ENCODE measurements at places on chromosomes 12 and 14.

- no peak for DNase-seq
These were observed 17.8 kb downstream of the E2F7 start for GRCh38 chr12:77047341-77048109.

DNA sequence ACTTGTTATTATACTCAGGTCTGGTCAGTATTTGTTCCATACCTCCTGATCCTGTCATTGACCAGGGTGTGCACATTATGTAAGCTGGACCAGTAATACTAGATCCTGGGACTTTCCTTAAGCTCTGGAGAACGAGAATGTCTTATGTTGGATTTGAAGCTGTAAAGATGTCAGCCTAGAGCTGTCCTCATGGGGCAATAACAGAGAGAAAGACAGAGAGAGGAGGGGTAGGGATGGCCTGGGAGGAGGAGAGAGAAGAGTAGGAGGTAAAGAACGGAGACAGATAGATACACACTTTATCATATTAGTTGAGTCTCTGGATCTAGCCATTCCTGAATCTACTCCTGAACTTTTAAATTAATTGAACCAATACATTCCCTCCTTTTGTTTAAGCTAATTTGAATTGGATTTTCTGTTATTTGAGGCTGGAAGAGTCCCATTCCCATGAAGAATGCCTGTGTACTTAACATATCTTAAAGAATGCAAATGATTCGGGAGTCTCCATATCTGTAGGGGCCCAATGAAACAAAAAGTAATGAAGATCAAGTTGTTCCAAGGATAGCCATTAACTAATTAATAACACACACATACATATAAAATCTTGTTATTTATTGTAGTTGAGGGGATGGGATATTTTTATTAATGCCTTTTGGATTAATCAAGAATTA, 55.9 kb downstream of the PLEKHA5 start:
- DNase-seq, result no peak

- no peak for DNase-seq
These were observed 42.6 kb downstream of the A2M start for GRCh38 chr12:9073076-9073475.

- peak; percentile 34 for DNase-seq
These were observed 17.7 kb downstream of the ASB2 start for GRCh38 chr14:93958567-93959238.

DNA sequence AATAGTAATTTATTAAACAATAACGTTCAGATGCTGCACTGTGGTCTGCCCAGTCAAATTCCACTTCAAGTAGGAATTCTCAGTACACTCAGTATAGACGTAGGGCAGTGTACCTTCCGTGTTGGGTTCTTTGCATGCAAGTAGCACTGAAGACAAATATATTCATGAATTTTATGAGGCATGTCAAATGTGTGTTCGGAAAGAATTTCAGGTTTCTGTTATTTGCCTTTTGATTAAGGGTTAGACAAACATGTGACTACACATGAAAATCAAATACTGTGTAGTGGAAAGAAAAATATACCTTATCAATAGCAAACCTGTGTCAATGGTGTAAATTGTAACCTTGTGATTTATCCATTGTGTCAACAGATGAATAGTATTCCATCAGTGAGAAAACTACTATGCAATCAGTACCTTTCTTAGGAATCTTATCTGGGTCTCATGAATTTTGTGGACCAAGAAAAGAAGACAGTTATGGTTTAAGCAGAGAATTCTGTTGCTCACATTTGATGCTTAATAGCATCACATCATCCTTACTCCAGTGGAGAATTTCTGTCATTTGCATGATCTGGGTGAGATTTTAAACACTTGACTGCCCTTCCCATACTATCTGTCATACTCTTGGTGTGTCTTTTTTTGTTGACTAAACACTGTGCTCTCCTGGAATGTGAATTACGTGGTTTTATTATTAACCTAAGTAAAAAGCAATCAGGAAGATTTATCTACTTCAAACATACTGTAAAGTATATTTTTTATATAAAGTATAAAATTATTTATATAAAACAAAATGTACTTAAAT, 13.3 kb downstream of the TMEM260 start:
- no peak for DNase-seq

- no peak for DNase-seq
These were observed 29.0 kb upstream of the AKAP6 start for GRCh38 chr14:32300136-32300535.

DNA sequence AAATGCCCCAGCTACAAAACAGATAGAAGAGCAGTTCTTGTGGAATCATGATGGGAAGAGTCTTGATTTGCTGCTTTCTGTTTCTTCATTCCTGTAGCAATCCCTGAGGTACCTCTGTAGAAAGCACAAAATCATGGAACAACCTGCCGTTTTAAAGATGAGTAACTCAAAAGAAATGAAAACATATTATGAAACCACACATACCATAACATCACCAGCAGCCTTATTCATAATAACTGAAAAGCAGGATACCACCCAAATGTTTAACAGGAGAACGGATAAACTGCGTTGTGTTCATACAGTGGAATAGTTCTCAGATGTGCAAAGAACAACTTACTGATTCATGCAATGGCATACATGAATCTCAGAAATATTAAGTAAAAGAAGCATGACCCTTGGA, 188.1 kb downstream of the RGS6 start:
- DNase-seq, result no peak

GRCh38 chr12:117109943-117110635, 10.9 kb upstream of the TESC start:
- DNase-seq, result no peak

DNA sequence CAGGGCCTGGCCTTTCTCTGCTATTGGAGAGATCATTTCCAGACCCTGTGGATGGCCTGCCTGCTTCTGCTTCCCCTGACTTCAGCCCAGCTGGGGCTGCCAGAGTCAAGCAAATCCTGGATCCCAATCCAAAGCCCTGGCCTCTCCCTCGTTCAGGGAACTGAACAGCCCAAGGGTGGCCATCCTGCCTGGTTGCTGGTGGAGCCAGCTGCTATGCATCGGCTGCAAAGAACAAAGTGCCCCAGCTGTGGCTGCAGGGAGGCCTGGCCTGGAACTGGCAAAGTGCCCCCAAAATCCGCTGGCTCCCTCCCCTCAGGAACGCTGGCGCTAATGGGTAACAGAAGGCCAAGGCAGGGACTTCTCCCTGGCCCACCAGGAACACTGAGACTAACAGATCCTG, 56.4 kb downstream of the LRRC74A start:
- DNase-seq, result no peak

DNA sequence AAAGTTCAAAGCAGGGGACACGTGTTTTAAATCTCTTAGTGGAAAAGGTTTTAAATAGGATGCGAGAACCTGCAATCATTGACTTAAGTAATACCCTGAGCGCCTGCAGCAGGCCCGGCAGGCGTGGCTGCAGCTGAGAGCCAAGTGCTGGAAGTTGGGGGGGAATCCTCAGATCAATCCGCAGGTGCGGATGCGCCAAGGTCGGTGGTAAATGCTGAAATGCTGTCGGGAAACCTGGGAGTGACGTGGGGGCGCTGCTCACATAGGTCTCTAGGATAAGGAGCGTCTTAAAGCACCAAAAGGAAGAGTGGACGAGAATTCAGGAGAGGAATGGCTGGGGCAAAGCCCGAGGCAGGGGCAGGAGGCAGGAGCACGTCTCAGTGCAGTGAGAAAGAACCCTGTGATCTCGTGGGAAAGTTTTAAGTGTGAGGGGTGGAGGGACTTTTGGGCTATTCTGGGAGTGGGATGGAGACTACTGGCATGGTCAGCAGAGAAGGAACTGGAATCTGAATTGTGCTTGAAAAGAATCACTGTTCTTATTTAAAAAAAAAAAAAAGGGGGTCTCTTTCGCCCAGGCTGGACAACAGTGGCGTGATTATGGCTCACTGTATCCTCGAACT, 883 bp upstream of the CDCA4 start:
- peak; percentile 48 for DNase-seq

DNA sequence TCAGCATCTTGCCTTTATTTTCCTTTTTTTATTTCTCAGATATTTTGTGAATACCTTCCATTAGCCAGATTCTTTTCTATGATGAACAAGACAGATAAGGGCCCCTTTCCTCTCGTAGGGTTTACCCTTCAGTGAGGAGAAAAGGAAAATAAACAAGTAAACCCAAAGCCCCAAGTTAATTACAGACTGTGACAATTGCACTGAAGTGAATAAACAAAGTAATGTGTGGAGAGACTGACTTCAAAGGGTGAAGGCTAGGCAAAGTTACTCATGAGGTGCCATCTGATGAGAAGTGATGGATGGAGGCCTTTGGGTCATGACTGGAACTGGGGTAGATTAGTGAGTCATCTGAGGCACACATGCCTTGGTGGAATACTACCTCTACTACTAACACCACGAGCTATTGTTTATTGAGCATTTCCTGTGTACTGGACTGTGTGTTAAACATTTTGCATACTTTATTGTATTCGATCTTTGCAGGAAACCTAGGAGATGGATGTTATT, 143.4 kb upstream of the PRICKLE1 start:
- no peak for DNase-seq

GRCh38 chr12:33828326-33828725, 194.0 kb upstream of the ALG10 start:
- no peak for DNase-seq

GRCh38 chr12:52014567-52015530, 8.1 kb downstream of the TAMALIN start:
- DNase-seq, result no peak

DNA sequence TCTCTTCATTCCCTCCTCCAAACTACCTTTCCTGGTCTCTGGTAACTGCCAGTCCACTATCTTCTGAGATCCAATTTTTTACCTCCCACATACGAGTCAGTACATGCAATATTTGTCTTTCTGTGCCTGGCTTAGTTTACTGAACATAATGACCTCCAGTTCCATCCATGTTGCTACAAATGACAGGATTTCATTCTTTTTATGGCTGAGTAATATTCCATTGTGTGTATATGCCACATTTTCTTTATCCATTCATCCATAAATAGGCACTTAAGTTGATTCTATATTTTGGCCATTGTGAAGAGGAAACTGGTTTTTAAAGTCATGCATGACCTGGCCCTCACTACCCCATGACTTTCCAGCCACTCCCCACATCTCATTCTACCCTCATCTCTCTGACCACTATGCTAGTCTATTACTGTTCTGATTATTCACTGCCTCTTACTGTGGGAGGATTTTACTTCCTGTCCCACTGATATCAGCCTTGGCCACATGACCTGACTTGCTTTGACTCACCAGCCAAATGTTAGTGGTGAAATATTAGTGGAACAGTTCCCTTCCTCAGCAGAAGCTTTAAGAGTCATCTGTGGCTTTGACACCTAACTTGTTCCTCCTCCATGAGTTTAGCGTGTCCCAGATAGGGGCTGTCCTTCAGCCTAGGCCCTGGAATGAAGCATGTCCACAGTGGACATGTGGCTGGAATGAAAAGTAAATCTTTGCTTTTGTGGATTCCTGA, 52.2 kb downstream of the GOLGA5 start:
- DNase-seq, result peak; percentile 91

DNA sequence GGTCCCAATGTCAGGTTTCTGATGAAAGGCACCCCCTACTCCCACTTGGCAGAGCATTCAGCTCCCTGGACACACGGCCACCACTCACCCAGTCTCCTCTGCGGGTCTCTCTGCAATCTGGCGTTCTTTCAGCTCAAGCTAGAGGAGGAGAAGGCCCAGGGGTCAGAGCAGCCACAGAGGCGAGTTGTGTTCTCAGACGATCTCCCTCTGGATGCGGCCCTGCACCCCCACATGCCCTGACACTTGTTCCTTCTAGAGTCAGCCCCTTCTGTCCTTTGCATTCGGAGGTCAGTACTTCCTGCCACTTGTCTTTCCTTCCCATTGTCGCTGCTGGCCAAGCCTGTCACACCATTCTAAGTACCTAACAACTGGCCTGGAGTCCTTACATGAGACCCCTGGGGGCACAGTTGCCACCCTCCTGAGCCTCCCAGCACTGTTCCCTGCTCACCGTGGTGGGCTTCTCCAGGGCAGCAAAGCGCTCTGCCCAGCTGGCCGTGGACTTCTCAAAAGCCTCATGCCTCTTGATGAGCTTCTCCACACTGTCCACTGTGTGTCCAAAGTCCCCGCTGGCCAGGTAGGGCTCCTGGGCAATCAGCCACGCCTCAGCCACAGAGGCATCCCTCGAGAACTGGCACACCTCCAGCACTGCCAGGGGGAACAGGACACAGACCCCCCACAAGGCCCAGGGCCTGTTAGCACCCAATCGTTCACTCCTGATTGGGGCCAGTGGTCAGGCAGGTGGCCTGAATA, 63.2 kb downstream of the PLEKHG3 start:
- DNase-seq, result no peak

- no peak for DNase-seq
These were observed 88.9 kb upstream of the SOX5 start for GRCh38 chr12:24038211-24038997.

- DNase-seq, result no peak
These were observed 1.6 kb downstream of the GDF11 start for GRCh38 chr12:55744340-55745030.

DNA sequence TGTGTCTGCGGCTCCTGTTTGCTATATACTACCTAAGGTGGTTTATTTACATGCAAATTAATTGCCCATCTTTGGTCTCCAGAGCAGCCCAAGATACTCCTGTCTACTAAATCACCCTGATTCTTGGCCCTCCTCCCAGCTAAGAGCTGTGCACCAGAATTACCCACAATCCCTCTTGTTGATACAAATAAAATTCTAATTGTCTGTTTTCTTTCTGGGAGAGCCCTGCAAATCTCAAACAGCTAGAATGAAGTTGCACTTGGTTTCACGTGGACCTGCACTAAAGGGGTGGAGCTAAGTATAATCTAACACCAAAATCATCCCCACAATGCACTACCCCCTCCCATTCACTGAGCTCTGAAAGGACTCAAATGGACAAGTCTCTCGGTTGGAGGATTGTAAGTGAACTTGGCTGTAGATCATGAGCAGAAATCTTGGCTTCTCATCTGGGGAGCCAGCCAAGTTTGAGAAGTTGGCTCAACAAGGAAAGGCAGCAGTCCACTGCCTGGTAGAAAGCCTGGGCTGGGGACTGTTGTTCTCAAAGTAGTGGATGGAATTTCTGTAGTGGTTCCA, 6.6 kb downstream of the MAX start:
- DNase-seq, result no peak

DNA sequence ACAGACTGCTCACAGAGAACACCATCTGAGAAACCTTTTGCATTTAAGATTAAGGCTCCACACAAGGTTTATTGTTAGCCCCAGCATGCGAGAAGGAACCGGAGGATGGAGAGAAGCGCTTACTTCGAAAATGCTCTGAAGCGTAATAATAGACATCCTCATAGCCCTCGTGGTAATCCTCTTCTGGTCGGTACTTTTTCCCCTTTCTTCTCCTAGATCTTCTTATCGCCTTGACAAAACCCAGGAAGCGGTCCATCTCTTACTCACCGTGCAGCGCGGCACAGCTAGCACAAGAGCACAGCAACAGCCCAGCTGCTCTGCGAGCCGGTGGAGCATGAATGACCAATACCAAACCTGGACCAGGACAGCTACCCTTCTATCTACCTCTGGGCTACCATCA, 125.1 kb upstream of the GRIP1 start:
- no peak for DNase-seq

GRCh38 chr12:114902665-114903064, 218.7 kb upstream of the TBX3 start:
- DNase-seq, result no peak

DNA sequence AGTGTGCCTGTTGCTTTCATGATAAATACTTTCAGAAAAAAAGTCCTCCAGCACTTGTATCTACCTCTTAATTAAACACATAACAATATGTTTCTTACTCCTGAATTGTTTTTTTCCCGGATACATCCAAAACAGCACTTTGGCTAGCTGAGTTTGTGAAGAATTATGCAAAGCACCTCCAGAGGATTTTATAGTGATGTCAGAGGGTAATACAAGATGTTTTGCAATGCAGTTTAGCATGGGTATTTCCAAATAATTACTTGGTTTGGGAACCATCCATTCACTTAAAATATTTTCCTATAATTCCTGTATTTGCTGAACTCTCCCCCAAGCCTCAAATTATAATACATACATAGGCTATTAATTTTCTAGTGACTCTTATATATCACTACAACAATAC, 37.7 kb upstream of the DBX2 start:
- DNase-seq, result no peak
